ENCODE measurements at places on chromosomes 4 and X.

GRCh38 chr4:17809667-17810066, 890 bp downstream of the DCAF16 start:
- DNase-seq: no peak

DNA sequence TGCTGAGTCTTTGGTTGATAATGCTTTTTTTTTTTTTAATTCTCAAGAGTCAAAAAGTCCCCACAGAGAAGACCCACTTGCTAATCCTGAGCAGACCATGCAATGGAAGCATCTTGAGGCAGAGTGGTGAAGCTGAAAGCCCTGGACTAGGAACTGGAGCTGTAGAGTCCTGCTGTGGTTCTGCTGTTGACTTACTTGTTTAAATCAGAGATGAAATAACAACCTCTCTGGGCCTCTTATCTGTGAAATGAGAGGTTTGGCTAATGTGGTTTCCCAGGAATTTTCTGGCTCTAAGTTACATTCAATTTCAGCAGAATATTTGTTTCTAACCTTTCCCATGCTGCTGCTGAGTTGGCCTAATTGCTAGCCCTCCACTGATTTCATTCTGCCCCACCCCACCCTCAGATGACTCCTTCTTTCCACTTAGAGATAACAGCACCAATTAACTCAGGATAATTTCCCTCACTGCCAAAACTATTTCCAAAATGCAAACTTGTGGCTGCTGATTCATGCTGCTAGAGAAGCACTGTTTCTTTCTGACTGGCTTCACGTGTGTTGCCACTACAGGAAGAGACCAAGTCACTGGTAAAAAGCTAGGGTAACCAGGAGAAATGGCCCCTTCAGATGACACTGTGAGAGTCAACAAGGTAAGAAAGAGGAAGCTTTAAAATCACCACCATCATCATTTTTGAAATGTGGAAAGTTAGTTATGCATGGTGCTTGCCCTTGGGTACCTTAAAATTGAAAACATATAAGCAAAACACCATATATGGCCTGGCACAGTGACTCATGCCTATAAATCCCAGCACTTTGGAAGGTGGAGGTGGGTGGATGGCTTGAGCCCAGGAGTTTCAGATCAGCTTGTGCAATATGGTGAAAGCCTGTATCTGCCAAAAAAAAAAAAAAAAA, 326.4 kb downstream of the DCHS2 start:
- peak; percentile 53 for DNase-seq

DNA sequence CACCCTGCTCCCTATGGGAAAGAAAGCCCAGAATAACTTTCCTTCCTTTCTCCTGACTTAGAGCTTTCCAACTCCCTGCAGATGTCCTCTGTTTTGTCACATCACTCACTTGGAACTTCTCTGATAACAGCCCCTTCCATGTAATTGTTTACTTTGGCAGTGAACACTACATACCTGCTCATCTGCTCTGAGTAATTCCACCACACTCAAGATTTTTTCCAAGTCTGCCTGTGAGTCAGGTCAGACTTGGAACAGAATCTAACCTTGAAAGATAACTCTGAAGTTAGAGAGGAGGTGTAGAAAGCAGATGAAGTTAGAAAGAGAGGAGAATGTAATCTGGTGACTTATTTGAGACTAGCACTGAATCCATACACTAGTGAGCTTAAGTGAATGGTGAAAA, 7.4 kb downstream of the MAGEB10 start:
- DNase-seq: no peak

- no peak for DNase-seq
These were observed 1012.1 kb downstream of the RAB28 start for GRCh38 chr4:12472087-12472486.

- DNase-seq: no peak
These were observed 94.7 kb downstream of the LINC00632 start for GRCh38 chrX:140804292-140804691.

GRCh38 chr4:17012451-17012850, 114.0 kb upstream of the LDB2 start:
- no peak for DNase-seq

- DNase-seq: peak; percentile 84
These were observed at the start of gene TLR6 for GRCh38 chr4:38856524-38857337. Gene TLR6 (minus strand): TSS chr4:38856817. CDS start chr4:38829473, 27,344 bp downstream.

DNA sequence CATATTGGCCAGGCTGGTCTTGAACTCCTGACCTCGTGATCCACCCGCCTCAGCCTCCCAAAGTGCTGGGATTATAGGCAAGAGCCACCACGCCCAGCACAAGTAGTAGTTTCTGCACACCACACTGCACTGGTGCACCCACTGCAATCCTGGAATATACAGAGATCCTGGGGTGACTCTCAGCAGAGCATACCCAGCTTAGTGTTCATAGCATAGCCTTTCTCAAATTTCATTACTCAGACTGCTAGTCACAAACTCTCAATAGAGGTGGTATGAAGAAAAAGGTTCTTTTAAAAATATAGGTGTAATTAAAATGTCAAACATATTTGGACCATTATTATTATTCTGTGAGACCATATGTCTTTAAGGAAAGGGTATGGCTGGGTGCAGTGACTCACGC, 6.2 kb upstream of the ARHGAP10 start:
- no peak for DNase-seq

GRCh38 chrX:129771266-129771995, 8.3 kb upstream of the SASH3 start:
- no peak for DNase-seq

GRCh38 chrX:14997271-14997670, 124.0 kb downstream of the MOSPD2 start:
- DNase-seq: no peak

- DNase-seq: no peak
These were observed 59.9 kb upstream of the IBSP start for GRCh38 chr4:87739494-87739893.

DNA sequence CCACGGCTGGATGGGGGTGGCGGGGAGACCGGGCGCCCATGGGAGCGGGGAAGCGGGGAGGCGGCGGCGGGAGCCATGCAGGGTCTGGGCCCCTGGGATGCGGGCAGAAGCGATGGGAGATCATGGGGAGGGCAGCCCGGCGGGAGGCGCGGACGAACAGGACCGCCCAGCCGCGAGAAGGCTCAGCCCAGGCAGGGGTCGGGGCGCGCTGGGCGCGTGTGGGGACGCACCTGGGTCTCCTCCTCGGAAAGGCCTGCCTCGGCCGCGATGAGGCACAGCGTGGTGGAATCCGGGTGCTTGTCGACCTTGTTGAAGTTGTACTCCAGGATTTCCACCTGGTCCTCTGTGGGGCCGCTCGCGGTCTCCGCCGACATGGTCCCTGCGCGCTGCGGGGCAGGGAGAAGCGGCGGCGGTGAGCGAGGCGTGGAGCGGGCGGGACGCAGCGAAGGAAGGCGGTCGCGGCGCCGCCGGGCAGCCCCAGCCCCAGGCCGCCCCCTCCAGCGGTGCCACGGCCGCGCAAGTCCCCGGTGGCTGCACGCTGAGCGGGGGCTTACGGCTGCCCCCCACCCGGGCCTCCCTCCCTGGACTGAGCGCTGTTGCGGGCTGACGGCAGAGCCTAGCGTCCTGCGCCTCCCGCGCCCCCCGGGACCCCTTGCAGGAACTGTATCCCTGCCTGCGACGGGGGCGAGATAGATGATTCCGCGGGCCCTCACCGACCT, 25.3 kb downstream of the HOPX start:
- no peak for DNase-seq

- DNase-seq: no peak
These were observed 133.1 kb upstream of the GNPDA2 start for GRCh38 chr4:44859477-44859876.

DNA sequence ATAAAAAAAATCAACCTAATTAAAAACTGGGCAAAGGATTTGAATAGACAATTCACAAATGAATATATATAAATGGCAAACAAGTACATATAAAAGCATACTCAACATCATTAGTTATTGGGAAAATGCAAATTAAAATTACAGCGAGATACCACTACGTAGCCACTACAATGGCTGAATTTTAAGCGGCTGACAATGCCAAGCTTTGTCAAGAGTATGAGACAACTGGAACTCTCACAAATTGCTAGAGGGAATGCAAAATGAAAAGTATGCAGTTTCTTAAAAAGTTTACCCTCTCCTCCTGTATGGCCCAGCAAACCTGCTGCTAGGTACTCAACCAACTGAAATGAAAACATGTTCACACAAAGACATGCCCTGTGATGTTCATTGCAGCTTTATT, 34.8 kb downstream of the ZFP42 start:
- DNase-seq: no peak

- DNase-seq: no peak
These were observed 34.4 kb upstream of the TET2 start for GRCh38 chr4:105112274-105112673.

DNA sequence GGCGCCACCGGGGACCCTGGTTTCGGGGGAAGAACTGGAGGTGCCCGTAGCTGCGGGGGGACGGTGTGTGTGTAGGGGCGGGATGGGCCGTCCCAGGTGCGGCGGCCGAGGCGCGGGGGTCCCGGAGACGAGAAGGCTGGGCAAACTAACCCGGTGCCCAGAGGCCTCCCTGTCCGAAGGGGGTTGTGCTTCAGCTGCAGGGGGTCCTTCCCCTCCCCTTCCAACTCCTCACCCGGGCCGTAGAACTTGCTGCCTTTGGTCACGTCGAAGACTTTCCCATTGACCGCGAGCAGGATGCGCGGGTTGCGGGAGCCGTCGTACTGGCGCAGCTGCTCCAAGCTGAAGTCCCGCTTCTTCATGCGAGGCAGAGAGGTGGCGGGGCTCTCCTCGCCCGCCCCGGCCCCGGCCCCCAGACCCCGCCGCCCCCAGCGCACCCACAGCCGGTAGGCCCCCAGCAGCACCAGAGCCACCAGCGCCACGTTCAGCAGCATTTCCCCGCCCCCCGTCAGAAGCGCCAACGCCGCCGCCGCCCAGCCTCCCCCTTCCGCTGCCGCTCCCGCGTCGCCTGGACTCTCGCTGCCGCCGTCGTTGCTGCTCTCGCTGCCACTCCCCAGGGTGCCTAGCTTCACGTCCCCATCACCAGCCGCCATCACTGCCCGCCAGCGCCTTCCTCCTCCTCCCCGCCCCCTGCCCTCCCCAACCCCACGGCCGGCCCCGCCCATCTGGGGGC, at the start of gene PGRMC2:
Gene PGRMC2 (minus strand): TSS at position 673 of the 730 bp plus-strand sequence. CDS start 23 bp downstream, at position 650.
- DNase-seq: peak; percentile 76

DNA sequence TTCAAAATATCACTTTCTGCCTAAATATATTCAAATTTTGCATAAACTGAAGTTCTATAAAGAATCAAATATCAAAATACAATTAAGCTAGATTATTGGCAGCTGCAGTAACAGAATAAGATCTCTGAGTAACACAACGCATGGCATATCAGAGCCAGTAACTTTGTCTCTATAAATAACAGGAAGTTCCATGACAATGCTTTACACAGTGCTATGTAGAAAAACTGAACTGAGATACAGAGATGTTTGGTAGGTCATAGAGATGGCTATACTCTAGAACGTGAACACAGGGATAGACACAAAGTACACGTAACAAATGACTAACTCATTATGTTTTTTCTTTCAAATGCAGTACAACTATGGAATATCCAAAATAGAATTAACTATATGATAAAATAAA, 18.2 kb downstream of the UBE2D3 start:
- no peak for DNase-seq

GRCh38 chrX:138858438-138858837, 146.9 kb upstream of the FGF13 start:
- DNase-seq: peak; percentile 73

- DNase-seq: no peak
These were observed 92.7 kb upstream of the PGRMC2 start for GRCh38 chr4:128380306-128380705.

All from mesendoderm (in vitro differentiated cells).